Nasal cavity respiratory epithelium epithelial cell of viscerocranial mucosa (primary cell): ENCODE measurements at places on chromosomes 7 and 10. TPM values are rescaled to one million over a fixed set of nuclear protein-coding genes. Genes with fewer than 3 reads are reported as not detected.

Gene TEX47
- not detected in 2 replicates for total RNA-seq

Gene GIMAP7
- not detected in 2 replicates for total RNA-seq

Gene CRTAC1
- 0.14 TPM in 1 of 2 replicates, not detected in the other for total RNA-seq

Gene PROSER2
- 24.3 and 26.6 TPM in 2 replicates for total RNA-seq

Gene SNCG
- 5.3 and 9.9 TPM in 2 replicates for total RNA-seq

Gene GBX1
- not detected in 2 replicates for total RNA-seq

Gene GRM3
- not detected in 2 replicates for total RNA-seq

Gene TMEM196
- not detected in 2 replicates for total RNA-seq
